ENCODE measurements at places on chromosomes 2 and 18.

- no peak for DNase-seq
These were observed 117.0 kb upstream of the EPAS1 start for GRCh38 chr2:46180189-46180588.

DNA sequence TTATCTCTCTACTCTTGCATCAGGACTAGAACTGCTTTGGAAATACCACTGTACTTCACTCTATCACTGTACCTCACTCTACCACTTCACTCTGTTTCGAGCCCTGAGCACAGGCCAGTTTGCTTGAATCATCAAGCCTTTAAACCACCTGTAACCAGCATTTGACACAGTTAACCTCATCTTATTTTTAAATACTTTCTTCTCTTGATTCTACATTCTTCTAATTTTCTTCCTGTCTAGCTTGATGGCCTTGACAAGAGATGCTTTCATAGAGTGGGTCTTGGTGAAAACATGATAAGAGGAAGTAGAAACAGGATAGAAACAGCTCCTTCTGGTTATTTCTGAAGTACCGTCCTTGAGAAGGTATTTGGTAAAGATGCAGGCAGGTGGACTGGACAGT is 78.1 kb downstream of the SPIRE1 start:
- DNase-seq, result no peak

- DNase-seq, result no peak
These were observed 180.8 kb downstream of the SLC8A1 start for GRCh38 chr2:40271094-40271493.

- no peak for DNase-seq
These were observed 4.4 kb upstream of the PID1 start for GRCh38 chr2:229275506-229275905.

All from CD4-positive, alpha-beta T cell treated with Interleukin-6 for 4 hours (primary cell).